ENCODE measurements at places on chromosomes 12 and 14.
A peak's percentile ranks its signal among the peaks of the same experiment; 100 is the strongest.

DNA sequence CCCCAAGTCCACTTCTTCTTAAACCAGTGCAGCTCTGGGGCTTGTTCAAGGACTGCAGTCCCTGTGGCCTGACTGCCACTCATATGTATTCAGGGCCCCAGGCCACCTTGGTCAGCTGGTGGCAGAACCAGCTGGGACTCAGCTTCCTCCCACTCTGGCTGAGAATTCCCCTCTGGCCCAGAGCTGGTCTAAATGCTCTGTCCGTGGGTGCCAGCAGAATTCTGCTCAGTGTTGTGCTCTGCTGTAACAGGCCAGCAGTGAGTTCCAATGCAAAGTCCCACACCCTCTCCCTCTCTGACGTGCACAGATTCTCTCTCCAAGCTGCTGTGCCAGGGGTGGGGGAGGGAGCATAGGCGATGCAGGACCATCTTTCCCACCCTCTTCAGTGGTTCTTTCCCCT, 210.4 kb upstream of the RGS6 start:
- DNase-seq = no peak

GRCh38 chr12:28108599-28108998, 81.7 kb upstream of the CCDC91 start:
- DNase-seq = no peak

GRCh38 chr14:50139192-50139591, 22.8 kb upstream of the VCPKMT start:
- DNase-seq = no peak

- DNase-seq = no peak
Observed at GRCh38 chr12:118058881-118059280, 2.1 kb downstream of the WSB2 start.

- DNase-seq = no peak
Observed at GRCh38 chr12:21695986-21696385, 38.3 kb upstream of the LDHB start.

DNA sequence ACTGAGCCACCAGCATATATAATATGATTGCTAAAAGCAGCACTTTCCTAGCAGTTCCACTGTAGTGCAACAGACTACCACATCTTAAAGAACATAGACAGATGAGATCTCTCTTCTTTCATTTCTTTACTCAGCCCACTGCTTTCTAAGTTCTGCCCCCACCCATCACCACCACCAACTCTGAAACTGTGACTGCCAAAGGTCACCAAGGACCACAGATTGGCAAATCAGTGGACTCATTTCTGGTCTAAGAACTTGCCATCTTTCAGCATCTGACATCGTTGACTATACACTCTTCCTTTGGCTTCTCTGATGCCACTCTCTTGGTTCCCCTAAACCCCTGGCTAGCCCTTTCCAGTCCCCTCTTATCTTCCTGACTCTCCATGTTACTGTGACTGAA, 38.4 kb downstream of the IFNG start:
- no peak for DNase-seq

GRCh38 chr12:52137746-52138145, 54.1 kb downstream of the KRT80 start:
- DNase-seq = no peak

DNA sequence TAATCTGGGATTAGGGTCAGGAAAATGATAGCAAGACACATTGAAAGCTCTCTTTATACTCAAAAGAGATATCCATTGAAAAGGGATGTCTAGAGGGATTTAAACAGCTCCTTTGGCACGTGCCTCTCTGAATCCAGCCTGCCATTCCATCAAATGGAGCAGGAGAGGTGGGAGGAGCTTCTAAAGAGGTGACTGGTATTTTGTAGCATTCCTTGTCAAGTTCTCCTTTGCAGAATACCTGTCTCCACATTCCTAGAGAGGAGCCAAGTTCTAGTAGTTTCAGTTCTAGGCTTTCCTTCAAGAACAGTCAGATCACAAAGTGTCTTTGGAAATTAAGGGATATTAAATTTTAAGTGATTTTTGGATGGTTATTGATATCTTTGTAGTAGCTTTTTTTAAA, 25.4 kb upstream of the PLEKHD1 start:
- DNase-seq = no peak

GRCh38 chr12:9039397-9039977, 50.1 kb downstream of the KLRG1 start:
- no peak for DNase-seq

- no peak for DNase-seq
Observed at GRCh38 chr12:88707800-88708199, 127.5 kb upstream of the KITLG start.

DNA sequence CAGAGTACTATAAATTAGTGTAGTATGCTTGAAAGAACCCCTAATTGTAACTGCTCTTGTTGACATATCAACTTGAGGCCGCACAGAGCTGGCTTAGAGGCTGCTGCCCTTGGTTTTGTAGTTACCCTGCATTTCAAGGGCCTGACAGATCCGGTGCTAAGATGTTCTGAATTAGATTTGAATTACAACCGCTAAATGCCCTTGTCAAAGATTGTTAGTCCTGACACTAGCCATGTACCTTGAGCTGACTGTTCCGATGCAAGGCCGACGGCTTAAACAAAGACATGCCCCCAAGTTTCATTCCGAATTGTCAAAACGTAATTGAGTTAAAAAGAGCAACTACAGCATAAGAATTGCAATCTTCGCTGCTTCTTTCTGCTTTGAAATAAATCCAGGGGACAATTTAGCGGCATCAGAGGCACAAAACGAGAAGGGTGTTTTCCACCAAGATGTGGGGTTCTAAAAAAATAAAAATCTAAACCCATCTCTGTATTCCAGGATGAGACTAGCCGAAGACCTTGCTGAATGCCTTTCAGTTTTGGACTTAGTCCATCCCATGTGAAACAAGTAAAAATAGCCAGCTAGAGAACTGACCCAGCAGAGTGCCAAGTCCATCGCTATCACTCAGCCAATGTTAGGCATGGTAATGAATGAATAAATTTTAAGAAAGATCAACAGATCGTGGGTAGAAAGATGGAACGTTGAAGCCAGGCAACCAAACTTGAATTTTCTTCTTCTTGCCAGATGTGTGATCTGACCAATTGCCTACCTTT, 148.7 kb downstream of the DICER1 start:
- DNase-seq = no peak

DNA sequence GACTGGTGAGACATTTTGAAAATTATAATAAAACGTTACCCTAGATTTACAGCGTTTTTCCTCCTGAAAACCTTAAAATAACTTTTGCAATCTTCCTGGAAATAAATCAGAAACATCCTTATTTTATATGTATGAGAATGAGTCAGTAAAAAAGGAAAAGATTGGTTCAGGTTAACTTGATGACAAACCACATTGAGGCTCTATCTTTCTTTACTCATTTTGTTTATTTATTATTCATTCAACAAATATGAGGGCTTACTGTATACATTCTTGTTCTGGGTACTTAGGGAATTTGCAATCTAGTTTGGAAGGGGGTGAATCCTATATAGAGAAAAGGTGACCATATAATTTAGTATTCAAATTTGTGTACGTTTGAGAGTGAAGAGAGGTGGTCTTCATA, 156.6 kb downstream of the UNC79 start:
- DNase-seq = no peak

DNA sequence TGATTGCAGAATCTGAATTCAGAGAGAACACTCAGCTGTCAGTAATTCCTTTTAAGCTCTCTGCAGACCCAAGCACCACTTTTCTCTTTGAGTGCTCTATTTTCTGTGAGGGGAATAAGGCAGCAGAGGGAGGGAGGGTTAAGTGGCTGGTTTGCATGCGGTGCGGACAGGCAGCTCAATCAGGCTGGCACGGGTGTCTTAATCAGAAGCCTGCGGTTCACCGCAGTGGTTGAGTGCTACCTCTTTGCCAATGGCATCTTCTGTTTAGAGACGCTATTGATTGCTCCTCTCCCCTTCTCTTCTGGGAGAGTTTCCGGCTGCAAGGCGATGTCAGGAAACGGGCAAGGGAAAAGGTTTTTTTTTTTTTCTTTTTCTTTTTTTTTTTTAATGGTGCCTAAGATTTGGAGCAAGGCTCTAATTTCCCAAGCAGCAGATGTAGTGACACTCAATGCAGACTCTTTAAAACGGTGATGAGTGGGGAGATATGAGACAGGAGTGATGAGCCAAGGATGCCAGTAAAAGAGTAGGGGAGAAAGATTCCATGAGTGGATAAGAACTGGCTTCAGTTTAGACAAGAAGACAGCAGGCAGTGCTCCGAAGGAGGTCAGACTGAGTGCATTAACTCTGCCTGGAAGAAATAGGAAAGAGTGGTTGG, 533.7 kb upstream of the SEL1L start:
- DNase-seq = no peak

DNA sequence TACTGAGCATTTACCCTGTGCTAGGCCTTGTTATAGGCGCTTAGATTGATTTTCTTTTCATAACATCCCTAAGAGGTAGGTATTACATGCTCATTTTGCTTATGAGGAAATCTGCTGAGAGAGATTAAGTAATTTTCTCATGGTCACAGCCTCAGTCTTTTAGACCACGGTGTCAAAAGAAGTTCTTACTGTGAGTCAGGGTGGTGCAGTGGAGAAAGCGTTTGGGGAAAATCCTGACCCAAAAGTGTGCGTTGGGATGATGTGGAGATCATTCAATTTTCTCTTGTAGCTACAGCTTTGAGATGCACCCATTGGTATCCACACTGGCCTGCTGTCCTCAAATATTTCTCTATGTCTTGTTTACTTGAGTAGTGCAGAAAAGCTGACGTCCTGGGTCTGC, 8.2 kb downstream of the ANG start:
- DNase-seq = no peak

- DNase-seq = no peak
Observed at GRCh38 chr12:10771132-10771733, 31.2 kb downstream of the TAS2R7 start.

DNA sequence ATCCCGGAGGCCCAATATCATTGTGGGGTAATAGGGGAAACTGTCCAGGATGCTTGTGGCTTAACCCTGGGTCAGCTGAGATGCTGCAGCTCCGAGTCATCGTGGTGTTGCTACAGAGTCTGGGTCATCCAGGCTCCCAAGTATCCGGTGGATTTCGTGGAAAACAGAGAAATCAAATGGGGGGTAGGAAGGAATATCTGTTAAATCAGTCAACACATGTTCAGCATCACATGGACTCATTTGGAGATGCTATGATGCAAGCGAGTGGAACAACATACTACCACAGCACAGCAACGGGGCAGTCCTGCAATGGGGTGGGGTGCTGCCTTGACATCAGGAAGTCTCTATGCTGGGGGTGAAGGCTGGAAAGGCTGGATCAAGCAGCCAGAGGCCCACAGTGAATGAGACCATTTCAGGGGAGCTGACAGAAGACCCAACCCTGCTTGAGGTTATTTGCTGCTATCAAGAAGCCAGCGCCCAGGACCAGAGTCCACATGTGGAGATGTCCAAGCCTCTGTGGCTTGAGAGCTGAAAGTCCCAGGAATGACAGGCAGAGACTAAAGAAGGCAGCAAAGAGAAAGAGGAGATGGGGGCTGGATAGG, 22.9 kb downstream of the VDR start:
- DNase-seq = no peak

DNA sequence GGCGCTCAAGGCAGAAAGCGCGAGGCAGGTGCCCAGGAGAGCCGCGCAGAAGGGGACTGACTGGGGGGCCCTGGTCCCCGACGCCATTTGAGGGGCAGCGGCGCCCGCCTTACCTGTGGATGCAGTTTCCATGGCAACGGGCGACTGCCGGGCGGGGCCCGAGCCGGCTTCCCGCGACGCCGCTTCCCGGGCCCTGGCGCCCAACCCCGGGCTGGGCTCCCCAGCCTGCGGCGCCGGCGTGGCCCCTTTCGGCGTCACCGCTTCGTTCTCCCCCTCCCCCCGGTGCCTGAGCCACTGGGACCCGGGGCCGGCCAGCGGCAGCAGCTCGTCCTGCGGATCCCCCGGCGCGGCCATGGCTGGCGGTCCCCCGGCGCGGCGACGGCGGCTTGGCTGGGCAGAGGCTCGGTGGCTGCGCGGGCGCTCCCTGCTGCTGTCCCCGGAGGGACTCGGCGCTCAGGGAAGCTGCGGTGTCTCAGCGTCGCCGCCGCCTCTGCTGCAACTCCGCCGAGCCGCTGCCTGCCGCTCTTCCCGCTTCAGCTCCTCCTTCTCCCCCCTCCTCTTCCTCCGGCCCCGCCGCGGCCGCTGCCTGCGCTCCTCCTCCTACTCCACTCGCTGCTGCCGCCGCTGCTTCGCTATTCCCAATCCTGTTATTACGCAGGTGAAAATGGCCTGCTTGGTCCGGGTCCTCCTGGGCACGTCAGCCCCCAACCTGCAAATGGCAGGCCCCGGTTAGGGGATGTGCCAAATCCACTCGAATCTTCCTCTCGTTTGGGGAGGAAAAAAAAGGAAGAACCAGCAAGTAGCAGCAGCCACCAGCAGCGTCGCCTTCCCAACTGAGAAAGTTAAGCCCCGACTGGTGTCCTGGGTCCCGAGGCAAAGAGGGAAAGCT, at the start of gene RTN1:
Gene RTN1, minus strand, starts transcription at position 500 of the 889 bp plus-strand sequence. Its CDS starts 146 bp downstream, at position 354.
- peak; percentile 58 for DNase-seq

- no peak for DNase-seq
Observed at GRCh38 chr14:94344389-94344788, 21.3 kb upstream of the SERPINA6 start.

DNA sequence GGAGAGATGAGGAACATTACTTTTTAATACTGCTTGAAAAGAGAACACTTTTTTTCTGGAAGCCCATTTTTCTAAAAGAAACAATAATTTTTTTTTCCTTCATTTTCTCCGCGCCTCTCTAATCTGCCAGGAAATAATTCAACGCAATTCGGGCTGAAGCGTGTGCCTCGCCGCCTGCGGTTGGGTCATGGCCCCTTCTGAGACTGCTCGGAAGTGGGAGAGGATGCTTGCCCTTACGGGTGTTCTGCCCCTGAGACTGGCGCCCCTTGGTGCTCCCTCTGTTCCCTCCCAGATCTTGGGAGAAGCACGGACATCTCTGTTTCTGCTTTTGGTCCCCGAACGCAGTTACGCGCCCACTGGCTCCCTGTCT, 332 bp upstream of the TBC1D30 start:
- DNase-seq = no peak

DNA sequence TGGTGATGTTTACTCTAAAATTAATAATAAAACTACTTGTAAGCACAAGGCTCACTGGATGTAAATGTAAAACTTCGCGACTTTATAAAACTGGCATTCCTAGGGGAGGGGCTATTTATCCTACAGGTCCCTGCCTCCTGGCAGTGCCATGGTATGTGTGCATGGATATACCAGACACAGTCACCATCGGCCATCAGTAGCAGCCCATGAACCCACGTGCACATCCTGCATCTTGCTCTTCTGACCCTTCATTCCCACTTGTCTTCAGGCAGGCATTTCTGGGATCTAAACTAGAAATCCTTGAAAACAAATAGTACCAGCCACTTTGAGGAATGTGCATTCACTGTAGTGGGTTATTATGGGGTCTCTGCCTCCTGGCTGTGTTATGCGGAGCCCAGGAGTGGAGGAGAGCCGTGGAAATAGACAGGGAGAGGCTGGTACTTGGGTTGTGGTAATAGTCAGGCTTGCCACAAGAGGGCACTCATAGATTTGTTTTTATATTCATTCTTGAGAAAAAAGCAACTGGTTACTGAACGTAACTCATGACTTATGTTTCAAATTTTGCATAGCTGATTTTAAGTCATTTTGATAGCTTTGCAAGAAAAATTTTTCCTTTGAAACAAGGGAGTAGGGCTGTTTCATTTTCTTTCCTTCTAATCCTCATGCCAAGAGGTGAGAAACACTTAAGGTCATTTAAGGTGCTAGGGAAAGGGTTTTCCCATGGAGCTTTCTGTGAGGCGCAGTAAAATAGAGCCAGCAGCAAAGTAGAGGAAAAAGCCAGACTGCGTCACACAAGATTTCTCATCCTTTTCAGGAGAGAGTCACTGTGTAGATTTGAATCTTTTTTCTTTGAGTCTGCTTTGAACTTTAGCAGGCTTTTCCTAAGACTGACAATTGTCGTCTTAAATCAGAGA, 17.4 kb upstream of the GALNT16 start:
- DNase-seq = peak; percentile 55

GRCh38 chr14:84202486-84202885, 1327.5 kb upstream of the FLRT2 start:
- DNase-seq = no peak
